HepG2 (cell line): ENCODE measurements at places on chromosomes 2 and 18. TPM values are rescaled to one million over a fixed set of nuclear protein-coding genes. Genes with fewer than 3 reads are reported as not detected.

PPM1B gene
- total RNA-seq: 24.4 and 33.6 TPM in 2 replicates

GRCh38 chr2:2926858-2927175, 450.8 kb downstream of the EIPR1 start:
- DNase-seq: no peak

GRCh38 chr2:232835687-232836208, 34.3 kb upstream of the SNORC start:
- no peak for DNase-seq

DNA sequence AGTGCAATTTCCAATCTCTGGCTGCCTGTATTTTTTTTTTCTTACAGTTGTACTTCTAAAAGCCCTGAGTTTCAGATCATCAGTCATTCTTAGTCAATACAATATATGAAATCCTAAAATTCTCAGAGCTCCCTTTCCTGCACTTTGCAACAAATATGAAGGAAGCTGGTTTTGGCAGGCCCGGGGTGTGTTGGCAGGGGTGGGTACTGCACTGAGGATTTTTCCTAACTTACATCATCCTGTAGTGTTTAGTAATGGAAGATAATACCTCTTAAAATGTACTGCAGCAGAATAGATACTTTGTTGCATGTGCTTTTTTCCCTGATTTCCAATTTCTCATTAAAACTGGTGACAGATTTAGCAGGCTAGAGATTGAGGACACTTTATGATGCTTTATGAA, 374.6 kb downstream of the PTH2R start:
- DNase-seq: no peak

- no peak for DNase-seq
Measured at GRCh38 chr2:59339121-59339836, 1098.2 kb upstream of the FANCL start.

C1D gene
- 42.5 and 43.5 TPM in 2 replicates for total RNA-seq

GRCh38 chr2:19575641-19576040, 217.2 kb upstream of the OSR1 start:
- no peak for DNase-seq

- DNase-seq: no peak
Measured at GRCh38 chr2:25825238-25825637, 53.0 kb downstream of the ASXL2 start.

DNA sequence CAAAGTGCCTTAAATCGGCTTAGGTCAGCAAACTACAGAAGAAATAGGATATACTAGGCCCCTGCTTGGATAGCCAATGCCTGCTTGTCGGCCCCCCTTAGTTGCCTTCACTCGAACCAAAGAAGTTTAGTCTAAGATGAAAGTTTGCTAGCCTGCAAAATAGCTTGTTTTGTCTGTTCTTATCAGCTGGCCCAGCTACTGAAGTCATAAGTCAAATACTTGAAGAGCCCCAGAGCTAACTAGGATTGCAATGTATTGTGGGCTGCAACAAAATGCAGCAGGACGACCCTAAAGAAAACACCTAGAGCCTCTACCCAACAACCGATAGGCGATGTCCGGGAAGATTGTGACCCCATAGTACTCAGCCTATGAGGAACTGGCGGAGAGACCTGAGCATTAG, 183.5 kb upstream of the HS6ST1 start:
- no peak for DNase-seq

CLEC4F gene
- 0.13 TPM in 2 replicates for total RNA-seq

RNF152 gene
- total RNA-seq: not detected in 2 replicates

- no peak for DNase-seq
Measured at GRCh38 chr2:19683556-19683955, 218.2 kb downstream of the TTC32 start.

DNA sequence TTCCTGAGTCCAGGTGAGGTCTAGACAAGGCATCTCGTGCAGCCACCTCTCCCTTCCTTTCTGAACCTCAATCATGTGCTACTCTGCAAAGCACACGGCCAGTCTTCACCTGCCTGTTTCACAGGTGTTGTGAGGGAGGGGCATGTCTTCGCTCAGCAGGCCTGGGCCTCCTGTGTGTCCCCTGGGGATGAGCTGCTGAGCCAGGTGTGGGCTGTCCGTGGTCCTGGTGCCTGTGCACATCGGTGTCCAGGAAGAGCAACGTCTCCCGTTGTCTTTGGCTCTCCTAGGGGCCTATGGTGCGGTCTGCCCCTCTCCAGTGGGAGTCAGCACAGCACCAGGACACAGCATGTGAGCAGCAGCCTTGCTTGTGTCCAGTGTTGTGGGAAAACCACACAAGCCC, 16.7 kb downstream of the ARHGEF4 start:
- DNase-seq: no peak

DNA sequence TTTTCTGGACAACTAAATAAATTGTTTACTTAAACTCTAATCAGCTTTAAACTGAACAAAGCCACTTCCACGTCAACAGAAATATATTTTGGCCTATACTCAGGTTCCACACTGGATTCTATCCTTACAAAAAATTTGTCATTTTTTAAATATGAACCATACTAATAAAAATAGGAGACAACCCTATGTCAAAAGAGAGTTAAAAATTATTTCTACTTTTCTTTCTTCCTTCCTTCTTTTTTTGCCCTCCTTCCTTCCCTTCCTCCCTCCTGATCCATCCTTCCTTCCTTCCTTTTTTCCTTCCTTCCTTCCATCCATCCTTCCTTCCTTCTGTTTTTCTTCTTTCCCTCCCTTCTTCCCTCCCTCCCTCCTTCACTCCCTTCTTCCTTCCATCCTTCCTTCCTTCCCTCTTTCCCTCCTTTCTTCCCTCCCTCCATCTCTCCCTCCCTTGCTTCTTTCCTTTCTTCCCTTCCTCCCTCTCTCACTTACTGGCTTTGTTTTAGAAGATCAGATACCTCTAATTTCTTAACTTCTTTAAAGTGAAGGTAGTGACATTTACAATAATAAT, 1444.9 kb downstream of the DPP10 start:
- no peak for DNase-seq

GRCh38 chr2:181988154-181988924, 2.7 kb downstream of the PPP1R1C start:
- no peak for DNase-seq

- DNase-seq: no peak
Measured at GRCh38 chr2:232925153-232925820, 55.2 kb downstream of the SNORC start.

- no peak for DNase-seq
Measured at GRCh38 chr2:182667315-182667695, 48.8 kb upstream of the DNAJC10 start.

DNA sequence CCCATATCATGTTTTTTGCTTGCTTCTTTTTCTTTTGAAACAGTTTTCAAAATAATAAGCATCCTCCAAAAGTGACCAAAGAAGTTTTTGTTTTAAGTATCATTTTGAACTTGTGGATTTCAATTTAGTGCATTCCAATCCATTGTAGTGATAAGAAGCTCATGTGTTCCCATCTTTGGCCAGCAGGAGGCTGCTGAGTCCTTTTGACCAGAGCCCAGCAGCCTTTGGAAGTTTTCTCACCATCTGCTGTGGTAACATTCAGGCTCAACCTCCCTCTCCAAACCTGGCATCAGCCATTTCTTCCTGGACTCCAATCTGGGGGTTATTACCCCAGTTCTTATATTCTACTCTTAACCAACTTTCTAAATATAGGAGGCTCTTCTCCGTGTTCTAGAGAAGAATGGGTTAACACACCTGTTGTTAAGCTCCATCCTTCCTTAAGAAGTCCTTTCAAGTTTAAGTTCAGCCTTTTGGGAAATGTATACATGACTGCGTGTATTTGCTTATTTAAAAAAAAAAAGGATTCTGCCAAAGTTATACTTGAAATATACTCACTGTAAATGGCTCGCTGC, 39.0 kb upstream of the MAL start:
- peak; percentile 62 for DNase-seq

DNA sequence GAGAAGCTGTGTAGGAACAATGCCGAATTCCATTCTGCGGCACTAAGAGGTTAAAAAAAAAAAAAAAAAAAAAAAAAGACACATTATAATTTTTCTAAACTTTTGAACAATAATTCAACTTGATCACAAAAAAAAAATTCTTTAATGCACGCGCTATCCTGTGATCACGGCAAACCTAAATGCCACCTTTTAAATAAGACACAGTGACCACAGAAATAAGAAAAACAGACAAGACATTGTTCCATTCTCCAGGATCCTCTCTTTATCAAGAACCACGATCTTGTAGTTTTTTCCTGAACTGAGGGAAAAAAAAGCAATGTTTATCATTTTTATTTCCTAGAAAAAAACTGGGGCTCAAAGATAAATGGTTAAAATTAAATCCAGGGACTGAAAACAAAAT, 9.4 kb downstream of the SUCLG1 start:
- DNase-seq: no peak

METTL5 gene
- total RNA-seq: 95.1 and 129 TPM in 2 replicates

MC5R gene
- total RNA-seq: not detected in 2 replicates

DNA sequence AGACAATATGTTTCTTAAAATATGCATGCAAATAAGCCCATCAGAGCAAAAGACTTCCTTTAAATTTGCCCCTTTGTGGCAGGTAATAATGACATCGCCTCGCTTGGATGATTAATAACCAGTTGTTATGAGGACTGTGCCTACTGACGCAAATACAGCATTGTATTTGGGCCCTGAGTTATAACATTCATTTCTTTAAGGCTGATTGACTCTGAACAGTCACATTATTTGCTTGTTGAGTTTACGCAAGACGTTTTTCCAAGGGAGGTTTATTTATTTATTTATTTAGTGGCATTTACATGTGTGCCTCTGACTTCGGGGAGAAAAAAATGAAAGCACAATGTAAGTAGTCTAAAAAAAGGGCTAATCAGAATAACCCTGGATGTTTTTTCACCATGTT, 88.3 kb downstream of the SLC8A1 start:
- DNase-seq: no peak

GRCh38 chr2:52135235-52135634, 1103.3 kb upstream of the NRXN1 start:
- DNase-seq: no peak

TMEM87B gene
- total RNA-seq: 9.9 and 15.1 TPM in 2 replicates

GRCh38 chr18:31741097-31741735, 19.5 kb downstream of the SLC25A52 start:
- peak; percentile 41 for DNase-seq

GRCh38 chr2:83320053-83320452, 1139.0 kb downstream of the SUCLG1 start:
- no peak for DNase-seq

- no peak for DNase-seq
Measured at GRCh38 chr18:31398191-31398590, 21.6 kb downstream of the DSG4 start.

- DNase-seq: no peak
Measured at GRCh38 chr2:50962731-50963130, 69.2 kb downstream of the NRXN1 start.

FHOD3 gene
- 0.07 TPM in 1 of 2 replicates, not detected in the other for total RNA-seq

- no peak for DNase-seq
Measured at GRCh38 chr18:36630917-36631316, 197.9 kb downstream of the TPGS2 start.

- no peak for DNase-seq
Measured at GRCh38 chr18:7017013-7017412, 100.6 kb downstream of the LAMA1 start.

DNA sequence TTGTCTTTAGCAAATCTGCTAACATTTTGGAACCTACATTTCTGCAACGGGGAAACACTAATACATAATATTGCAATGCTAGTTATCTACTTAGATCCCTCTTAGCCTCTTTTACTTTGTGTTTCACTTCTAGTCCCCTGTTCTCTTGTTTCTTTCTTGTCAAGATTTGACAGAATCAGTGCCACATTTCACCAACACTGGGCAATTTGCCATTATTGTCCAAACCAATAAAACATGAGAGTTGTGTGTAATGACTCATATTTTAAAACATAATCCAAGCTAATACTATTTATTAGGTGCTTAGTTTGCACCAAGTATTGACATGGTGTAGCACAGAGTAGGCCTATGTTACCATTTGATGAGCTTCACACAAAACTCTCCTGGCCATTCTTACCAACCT, 33.7 kb upstream of the ACVR1C start:
- DNase-seq: no peak

PIEZO2 gene
- 25.5 and 27.2 TPM in 2 replicates for total RNA-seq

DNA sequence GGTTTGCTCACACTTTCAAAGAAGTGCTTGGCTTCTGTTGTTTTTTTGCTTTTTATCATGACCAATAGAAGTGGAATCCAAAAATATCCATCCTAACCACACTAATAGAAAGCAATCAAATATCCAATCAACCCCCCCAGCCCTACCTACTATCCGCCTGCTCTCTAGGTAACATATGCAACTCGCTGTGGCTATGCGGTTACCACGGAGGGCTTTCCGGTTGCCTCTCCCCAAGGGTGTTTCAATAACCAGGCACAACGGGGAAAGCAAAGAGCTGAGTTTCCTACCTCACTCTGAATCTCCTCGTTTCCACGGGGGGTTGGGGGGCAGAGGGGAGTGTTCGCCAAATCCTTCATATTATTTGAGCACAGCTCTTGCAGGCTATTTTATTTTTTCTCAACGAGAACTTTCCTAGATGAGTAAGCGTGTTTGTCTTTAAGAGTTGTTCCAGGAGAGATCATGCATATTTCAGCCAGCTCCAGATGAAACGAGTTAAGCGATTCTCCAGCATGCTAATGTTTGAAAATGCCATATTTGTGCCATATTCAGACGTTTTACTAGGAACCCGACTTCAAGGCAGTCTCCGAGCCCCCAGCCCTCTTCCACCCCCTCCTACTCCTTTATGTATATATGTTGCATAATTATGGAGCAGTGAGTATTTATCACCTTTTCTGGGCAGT, 30.3 kb downstream of the PAX3 start:
- DNase-seq: no peak

- DNase-seq: peak; percentile 18
Measured at GRCh38 chr2:181393472-181393871, 63.7 kb upstream of the ITGA4 start.

GRCh38 chr2:12539776-12540562, 176.8 kb upstream of the TRIB2 start:
- no peak for DNase-seq

SLC4A1AP gene
- total RNA-seq: 44.6 and 59.0 TPM in 2 replicates

DNA sequence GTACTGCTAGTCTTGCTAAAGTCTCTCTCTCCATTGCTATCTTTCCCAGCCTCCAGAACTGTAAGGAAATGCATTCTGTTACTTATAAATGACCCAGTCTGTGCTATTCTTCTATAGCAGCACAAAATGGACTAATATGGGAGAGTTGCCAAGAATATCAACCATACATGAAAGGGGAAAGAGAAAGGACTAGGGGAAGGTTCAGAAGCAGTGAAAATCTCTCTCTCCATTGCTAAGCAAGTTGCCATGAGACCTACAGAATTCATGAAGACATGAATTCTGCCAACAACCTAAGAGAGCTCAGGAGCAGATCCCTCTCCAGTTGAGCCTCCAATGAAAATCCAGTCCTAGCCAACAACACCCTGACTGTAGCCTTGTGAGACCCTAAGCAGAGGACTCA, 3.6 kb upstream of the TRABD2A start:
- DNase-seq: no peak

ATOH8 gene
- total RNA-seq: 0.11 and 0.13 TPM in 2 replicates

DNA sequence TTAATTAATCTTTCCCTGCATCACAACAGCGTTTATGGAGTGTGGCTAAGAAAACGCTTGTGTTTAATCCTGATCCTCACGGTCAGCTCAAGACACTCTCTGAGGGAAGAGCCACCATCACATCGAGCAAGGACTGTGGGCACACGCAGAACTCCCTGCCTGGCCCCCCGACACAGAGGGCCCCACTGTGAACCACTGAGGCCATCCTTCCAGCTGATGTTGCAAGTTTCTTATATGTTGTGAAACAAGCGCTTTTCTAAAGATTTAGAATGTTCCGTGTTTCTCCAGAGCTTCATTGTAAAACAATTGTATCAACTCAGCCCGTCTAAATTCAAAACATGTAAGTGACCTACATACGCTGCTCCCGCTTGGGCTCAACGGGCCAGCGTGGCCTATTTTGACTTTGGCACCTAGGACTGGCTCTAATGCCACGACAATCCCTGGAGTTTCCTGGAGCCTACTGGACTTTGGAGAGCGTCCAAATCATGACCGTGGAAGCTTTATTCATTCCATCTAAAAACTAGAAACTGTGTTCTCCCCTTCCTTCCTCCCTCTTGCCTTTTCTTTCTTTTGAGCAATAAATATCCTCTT, 34.9 kb downstream of the SERPINE2 start:
- DNase-seq: no peak
